Stimulated activated CD4-positive, alpha-beta T cell treated with anti-CD3 and anti-CD28 coated beads, Interleukin-1b, Interleukin-23, amount 100 ng/mL, for 24 hours (primary cell): ENCODE measurements at places on chromosomes 5 and 9.

- no peak for DNase-seq
These were observed 144.7 kb upstream of the C9orf72 start for GRCh38 chr9:27717991-27718390.

DNA sequence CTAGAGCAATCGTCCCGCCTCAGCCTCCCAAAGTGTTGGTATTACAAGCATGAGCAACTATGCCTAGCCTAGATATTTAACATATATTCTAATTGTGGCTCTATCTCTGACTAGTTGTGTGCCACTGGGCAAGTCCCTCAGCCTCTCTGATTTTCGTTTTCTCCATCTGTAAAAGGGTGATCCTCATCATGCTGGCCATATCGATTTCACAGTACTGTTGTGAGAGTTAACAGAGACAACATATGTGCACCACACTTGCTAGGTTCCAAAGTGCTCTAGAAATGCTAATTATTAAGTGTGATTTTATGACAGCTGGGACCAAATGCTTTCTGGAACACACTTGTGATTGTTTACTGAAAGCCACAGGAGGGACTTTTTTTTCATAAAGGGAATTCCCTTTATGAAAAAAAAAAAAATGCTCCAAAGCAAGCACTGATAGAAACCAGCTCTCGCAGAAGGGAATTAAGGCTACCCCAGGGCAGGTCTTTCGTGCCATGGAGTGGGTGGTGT, 78.5 kb upstream of the EPB41L4B start:
- DNase-seq = no peak

DNA sequence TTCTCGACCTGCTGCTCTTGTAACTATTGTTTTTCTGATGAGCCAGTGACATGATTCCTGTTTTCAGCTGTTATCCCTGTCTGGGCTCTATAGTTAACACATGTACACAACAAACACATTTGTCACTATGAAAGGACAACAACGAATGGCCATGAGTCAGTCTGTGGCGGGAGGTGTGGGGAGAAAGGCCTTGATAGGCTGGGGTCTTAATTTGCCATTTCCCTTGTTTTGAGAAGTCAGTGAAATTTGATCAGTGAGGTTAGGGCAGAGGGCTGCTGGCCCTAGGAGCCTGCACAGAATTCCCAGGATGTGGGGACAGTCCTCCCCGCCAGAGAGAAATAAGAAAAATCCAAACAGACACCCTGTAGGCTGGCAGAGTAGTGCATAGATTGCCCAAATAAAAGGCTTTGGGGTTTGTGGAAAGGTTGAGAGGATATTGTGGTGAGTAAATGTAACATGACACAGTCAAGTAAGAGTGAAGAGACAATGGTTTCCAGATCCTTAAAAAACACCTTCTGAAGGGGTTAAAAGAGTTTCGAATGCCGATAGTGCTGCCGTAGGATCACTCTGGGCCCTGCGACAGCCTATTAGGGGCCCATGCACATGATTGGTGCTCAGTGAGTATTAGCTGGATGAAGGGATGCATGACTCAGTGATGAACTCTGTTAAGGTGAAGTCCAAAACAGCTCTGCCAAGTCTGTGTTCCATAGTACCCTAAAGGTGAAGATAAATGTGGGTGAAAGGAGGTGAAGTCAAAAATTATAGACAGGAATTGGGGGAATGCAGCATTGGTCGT, 110.9 kb upstream of the PRRC1 start:
- no peak for DNase-seq

DNA sequence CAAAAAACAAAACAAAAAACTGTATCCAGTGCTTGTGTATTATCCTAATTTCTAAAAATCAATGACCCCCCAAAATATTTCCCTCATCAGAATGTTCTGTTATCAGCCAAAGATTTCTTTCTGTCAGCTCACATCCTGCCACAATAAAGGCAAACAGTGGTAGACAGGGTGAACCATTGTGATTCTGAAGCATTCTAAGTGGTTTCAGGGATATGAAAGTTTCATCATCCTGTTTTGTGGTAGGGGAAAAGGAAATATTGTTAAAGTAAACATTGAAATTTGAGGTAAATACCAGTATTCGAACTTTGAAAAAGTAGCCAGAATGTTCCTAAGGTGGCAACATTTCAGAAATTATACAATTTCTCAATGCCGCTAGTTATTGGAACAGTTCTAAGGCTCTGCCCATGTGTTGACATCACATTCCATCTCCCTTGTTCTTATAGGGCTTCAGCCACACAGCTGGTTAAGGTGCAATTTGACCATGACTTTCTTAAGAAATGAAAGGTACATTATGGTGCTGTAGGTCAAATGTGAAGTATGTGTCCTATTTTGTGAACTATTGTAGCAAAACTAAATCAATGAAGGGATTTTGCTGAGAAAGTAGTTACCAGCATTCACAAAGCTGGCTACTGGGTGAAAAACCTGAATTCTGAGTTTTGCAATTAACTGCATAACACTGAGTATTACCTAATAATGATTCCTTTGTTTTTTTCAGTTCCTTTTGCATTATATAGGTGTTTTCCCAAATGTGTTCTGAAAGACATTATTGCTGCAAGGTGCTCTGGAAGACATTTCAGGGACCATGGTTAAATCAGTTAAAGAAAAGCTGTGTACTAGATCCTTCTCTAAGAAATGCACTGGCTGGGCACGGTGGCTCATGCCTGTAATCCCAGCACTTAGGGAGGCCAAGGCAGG, 107.6 kb upstream of the RASGRF2 start:
- DNase-seq = no peak

GRCh38 chr5:35668319-35668718, 50.7 kb downstream of the SPEF2 start:
- DNase-seq = no peak

GRCh38 chr5:57635146-57635777, 152.7 kb upstream of the ACTBL2 start:
- no peak for DNase-seq

GRCh38 chr9:133996531-133997520, 4.7 kb upstream of the VAV2 start:
- no peak for DNase-seq
